ENCODE measurements at places on chromosomes 12 and 14.
A peak's percentile ranks its signal among the peaks of the same experiment; 100 is the strongest.

DNA sequence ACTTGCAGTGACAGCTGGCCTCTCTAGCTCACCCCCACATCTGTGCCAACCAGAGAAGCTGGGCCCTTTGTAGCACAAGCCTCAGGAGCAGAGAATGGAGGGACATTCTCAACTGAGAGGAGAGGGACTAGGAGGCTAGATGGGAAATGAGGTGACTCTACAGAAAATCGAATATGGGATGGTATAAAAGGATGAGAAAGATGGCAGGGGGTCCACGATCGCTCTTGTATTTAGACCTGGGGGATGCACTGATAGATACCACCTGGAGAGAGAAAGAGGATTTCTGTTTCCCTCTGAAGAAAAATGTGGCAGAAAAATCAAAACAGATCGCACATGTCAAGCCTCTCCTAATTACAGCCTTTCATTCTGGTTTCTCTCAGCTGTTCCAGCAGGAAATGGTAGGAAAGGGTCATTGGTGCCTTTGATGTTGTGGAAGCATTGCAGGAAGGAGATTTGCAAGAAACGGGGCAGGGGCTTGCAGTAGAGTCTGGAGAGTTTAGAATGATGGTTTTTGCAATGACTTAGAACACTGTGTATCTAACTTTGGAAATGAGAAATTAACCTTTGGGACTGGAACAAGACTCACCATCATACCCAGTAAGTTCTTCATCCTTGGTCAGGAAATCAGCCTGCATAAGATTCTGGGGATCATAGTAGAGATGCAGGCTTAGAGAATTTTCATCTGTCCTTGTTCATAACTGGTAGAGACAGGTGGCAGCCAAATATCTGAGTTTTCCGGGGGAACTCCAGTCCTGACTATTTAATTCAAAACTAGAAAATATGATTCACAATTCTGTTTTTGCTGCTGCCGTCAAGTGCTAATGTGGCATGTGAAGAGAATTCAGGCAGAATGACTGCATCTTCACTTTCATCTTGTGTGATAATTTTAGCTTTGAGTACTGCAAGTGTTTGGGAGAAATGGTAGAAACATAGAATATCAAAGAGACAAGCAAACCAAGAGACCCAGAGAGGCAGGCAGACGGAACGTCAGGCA lies 98.8 kb downstream of the DAD1 start:
- DNase-seq = no peak

DNA sequence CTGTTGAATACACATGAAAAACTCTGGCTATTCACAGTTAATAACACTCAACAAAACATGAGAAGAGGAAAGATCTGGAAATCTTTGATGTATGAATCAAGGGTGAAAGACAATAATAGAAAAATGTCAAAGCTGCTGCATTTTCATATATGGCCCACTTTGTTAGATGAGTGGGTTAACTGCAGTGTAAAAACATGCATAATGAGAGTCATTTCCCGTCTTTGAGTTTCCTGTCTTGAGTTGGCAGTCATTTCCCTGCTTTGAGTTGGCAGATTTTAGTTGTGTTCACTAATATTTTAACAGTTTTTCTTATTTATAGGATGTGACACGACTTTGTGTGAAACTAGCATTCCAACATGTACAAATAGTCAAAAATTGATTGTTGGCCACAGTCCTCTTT lies 87.9 kb upstream of the PTPRQ start:
- peak; percentile 12 for DNase-seq

DNA sequence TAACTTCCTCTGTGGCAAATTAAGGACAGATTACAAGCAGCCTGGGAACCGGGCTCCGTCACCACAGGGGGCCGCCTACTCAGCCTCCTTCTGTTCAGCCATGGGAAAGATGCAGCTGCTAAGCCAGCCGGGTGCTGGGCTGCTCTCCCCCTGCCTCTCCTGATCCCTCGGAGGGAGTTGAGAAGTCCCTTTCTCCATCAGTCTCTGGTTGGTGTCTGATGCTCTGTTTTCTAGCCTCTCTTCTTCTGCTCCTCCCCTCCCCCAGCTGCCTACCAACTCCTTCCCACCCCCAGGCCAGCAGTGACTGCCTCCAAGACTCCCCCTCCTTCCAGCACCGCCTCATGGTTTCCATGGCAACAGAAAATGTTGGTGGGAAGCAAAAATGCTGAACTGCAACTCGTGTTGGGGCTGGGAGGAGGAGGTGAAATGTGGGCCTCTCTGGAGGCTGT lies 486.7 kb downstream of the APAF1 start:
- peak; percentile 11 for DNase-seq

- peak; percentile 31 for DNase-seq
Observed at GRCh38 chr12:77489331-77489970, 341.2 kb upstream of the NAV3 start.

- no peak for DNase-seq
Observed at GRCh38 chr12:40834321-40834720, 142.1 kb downstream of the CNTN1 start.

GRCh38 chr14:95361373-95362137 lies 41.8 kb upstream of the CLMN start:
- peak; percentile 13 for DNase-seq

DNA sequence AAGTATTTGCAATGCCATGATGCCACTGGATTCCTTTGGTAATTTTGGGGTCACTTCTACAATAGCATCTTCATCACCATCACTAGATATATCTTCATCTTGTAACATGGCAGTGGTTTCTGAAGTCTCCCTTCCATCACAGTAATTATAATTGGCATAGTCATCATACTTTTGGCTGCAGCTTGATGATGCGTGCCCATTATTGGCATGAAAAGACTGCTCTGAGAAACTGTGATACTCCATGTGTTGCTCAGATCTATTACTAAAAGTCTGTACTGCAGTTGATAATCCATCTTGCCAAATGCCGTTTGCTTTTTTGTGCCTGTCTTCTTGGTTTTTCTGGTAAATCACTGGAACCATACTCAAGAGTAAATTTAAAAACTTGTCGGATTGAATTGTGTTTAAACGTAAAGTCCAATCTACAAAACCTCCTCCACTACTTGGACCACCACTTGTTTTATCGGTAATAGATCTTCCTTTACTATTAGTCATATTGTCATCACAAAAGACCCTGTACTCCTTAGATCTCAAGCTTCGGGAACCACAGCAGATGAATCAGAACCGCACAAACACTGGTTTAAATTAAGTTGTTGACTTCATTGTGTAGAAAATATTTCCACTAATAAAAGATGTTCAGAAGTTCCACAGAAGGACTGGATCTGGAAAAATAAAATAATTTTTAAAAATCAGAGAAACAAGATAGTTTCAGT lies 29.9 kb downstream of the SLC41A2 start:
- peak; percentile 80 for DNase-seq

GRCh38 chr14:70027785-70028428 lies 148.7 kb downstream of the SMOC1 start:
- peak; percentile 30 for DNase-seq

GRCh38 chr14:106268013-106268727 lies 741.8 kb downstream of the TMEM121 start:
- DNase-seq = no peak

GRCh38 chr12:15719230-15719629 lies 70.0 kb downstream of the EPS8 start:
- no peak for DNase-seq

DNA sequence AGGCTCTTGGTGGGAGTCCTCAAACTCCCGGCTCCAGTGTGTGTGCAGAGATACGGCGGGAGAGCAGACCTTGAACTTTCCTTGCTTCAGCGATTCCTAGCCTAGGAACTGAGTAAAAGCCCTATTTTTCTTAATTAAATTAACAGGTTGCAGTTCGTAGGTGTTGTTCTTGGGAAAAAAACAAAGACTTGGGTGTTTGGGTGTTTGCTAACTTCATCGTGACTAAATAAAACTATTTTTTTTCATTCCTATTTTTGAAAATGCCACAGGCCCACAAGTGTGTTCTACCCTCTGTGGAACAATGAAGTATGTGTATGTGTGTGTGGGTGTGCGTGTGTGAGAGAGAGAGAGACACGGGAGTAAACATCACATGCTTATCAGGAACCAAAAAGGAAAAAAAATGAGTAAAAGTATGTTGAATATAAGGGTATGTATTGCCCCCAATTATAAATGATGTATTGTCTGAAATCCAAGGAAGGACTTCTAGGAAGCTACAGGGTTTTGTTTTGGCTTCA lies 651 bp downstream of the TMEM117 start:
- DNase-seq = no peak

DNA sequence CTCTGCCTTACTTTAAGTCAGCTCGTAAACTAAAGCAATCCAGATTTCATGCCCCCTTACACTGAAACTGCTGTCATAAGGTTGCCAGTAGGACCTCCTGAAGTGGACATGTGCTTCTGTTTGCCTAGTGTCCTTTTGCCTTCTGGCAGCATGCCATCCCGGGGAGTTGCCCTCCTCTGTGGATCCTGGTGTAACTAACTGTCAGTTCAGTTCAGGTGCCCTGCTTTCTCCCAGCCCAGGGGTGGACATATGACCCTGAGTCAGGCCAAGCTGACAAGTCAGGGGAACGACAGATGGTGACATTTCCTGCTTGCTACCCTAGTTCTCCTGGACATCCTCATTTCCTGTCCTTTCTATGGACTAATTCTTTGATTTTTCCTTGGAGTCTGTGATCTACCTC lies 25.6 kb downstream of the AKAP6 start:
- no peak for DNase-seq

GRCh38 chr14:75277008-75277814 lies 1.4 kb upstream of the FOS start:
- DNase-seq = peak; percentile 69

DNA sequence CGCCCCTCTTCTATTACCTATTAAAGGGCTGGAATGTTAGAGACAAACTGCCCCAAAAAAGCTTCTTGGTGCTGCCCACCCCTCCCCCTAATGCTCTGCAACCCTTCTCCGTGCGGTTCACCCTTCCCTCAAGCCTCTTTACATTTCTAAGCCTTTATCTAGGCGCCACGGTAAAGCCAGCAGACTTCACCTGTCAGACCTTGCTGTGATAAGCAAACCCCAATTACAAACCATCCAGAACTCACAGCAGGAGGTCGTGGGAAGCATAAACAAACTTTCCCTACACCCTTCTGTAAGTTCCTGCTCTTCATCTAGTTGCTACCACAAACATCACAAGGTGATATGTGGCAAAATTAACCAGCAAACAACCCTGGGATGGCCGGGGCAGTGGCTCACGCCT lies 56.8 kb downstream of the MOK start:
- no peak for DNase-seq

DNA sequence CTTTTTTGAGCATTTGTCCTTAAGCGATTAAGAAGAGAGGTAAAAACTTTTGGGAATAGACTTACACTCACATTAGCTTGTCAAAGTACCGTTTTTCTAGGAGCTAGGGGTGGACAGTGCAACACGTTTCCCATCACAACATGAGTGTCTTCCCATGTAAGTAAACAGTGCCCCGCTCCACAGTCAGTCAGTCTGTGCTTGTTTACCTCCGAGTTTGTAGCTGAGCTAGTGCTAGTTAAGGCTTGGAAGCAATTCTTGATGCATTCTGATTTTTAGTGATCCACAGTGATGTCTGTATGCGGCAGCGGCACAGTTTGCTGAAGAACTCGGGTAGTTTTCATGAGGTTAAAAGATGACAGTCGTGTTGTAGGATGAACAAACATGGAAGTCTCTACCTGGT lies 941 bp downstream of the ZDHHC17 start:
- no peak for DNase-seq

GRCh38 chr12:7130701-7131501 lies 730 bp downstream of the CLSTN3 start:
- DNase-seq = peak; percentile 43

DNA sequence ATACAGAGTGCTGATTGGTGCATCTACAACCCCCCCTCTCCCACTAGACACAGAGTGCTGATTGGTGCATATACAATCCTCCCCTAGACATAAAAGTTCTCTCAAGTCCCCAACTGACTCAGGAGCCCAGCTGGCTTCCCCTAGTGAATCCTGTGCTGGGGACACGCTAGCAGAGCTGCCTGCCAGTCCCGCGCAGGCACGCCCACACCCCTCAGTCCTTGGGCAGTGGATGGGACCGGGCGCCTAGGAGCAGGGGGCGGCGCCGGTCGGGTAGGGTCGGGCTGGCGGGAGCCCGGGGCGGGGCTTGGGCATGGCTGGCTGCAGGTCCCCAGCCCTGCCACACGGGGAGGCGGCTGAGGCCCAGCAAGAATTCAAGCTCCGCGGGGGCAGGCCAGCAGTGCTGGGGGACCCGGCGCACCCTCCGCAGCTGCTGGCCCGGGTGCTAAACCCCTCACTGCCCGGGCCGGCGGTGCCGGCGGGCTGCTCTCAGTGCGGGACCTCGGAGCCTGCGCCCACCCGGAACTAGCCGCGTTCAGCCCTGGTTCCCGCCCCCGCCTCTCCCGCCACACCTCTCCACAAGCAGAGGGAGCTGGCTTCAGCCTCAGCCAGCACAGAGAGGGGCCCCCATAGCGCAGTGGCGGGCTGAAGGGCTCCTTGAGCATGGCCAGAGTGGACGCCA lies 64.3 kb upstream of the DDHD1 start:
- DNase-seq = peak; percentile 44

DNA sequence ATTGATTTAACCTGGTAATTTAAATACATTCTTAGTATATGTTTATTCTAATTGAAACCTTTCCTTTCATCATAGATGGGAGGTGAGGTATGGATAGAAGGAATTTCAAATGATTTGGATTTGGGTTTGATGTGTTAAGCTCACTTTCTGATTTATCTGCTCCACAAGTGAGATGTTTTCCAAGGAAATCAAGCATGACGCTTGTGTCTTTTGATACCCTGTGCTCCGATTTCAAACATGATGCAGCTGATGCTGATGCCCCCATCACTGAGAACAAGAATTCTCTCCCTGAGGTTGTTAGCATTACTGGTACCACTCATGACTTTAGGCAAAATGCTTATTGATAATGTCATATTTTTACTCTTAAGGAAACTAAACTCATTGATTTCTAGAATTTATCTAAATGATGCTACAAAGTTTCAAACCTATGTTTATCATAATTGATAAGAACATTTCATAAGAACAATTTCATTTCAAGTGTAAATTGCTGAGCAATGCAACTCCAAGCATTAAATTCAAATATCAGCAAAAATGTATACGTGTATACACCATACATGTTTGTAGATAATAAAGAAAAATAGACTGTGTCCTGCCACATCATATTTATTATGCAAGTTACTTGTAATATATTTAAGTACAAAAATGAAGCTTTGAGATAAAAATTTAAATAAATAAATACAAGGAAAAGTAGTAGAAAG lies 75.5 kb upstream of the LRIG3 start:
- no peak for DNase-seq

DNA sequence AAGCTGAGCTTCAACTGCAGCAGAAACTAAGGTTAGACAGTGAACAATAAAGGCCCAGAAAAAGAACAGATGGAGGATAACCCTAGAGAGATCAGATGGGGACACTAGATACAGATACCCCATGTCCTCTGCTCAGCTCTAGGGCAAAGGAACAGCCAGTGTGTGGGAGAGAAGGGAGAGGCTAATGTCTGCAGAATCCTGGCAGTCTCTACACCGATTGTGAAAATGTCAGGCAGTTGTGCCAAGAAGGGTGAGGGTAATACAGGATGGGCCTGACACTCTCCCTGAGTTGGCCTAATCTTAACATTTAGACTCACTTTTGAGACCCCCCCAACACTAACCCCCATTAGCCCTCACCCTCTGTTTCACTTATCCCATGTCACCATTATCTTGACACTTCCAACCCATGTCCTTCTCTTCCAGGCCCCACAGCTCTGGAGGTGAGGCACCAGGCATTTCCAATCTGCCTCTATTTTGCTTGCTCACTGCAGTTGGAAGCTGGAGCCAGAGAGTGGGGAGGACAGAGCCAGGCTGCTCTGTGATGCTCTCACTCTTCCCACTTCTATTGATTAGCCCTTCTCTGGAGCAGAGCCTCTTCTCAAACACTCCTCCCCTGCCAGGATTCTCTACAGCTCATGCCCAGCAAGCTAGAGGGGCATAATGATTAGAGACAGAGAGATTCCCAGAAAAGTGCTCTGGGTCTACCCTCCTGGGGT lies 3.0 kb upstream of the BLOC1S1 start:
- no peak for DNase-seq

GRCh38 chr12:27274706-27275105 lies 30.6 kb downstream of the STK38L start:
- DNase-seq = peak; percentile 22
